Fibroblast of lung (primary cell): ENCODE measurements at places on chromosomes 16 and 17. TPM values are rescaled to one million over a fixed set of nuclear protein-coding genes. Genes with fewer than 3 reads are reported as not detected.

- H3K4me1 ChIP-seq = no peaks in the 10 kb centered on the region
- no peak overlapping the region for H3K27ac ChIP-seq
- DNase-seq = no peak
- no peak overlapping the region for H3K4me3 ChIP-seq
Observed at GRCh38 chr16:24262816-24263215, 6.7 kb downstream of the CACNG3 start.

DNA sequence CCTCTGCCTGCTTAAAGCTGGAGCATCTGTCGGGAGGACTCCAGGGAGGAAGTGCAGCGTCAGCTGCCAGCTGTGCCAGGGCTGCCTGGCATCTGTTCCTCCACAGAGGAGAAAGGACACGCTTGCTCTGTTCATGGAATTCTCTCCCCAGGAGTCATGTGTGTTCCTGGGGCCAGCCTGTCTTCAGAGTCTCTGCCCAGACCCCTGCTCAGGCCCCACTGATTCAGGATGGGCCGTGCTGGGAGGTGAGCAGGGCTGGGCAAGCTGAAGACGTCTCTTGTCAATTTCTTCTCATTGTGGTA, 24.2 kb downstream of the CRISPLD2 start:
- no peaks in the 10 kb centered on the region for H3K27me3 ChIP-seq
- H3K4me1 ChIP-seq = peaks cover 14% of the 10 kb centered on the region
- no peak for DNase-seq
- peaks cover 4% of the 10 kb centered on the region for H3K36me3 ChIP-seq
- H3K4me3 ChIP-seq = no peak overlapping the region

GRCh38 chr16:16003719-16004313, 54.4 kb downstream of the ABCC1 start:
- H3K4me3 ChIP-seq = no peak overlapping the region
- H3K27me3 ChIP-seq = no peaks in the 10 kb centered on the region
- H3K36me3 ChIP-seq = peaks cover 3% of the 10 kb centered on the region

GRCh38 chr17:13410874-13411273, 190.9 kb downstream of the HS3ST3A1 start:
- H3K4me1 ChIP-seq = peaks cover 9% of the 10 kb centered on the region
- DNase-seq = peak; percentile 75
- H3K36me3 ChIP-seq = no peaks in the 10 kb centered on the region
- no peak overlapping the region for H3K4me3 ChIP-seq

DNA sequence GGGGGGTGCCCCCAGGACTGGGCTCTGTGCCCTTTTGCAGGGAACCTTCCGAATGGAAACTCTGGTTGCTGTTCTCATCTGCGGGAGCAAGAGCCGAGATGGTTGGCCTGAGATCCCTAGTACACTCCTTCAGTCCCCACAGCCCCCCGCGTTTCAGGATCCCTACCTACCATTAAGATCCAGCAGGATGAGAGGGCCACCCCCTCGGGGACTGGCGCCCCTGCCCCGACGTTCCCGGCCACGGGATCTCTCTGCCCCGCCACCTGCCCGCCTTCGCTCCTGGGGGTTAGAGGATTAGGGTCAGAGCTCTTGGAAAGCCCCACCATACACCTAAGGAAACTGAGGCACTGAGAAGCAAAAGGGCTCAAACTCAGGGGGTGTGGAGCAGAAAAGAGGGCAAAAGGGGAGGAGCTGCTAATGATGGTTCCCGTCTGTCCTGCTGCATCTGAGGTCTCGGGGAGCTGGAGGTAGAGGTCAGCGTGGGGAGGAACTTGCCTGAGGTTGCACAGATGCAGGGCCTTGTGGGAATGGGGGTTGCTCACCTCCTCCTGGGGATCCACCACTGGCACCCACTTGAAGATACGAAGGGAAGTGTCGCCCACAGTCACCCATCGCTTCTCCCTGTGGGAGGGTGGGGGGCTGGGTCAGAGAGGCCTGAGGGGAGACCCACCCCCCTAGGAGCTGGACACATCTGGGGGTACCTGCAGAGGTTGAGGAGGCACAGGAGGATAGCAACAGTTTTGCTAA, 1.0 kb downstream of the BCL7C start:
- no peak overlapping the region for H3K27ac ChIP-seq
- no peaks in the 10 kb centered on the region for H3K27me3 ChIP-seq
- H3K4me1 ChIP-seq = peaks cover 24% of the 10 kb centered on the region
- peak overlapping the region; percentile 90 for H3K4me3 ChIP-seq

Gene JPH3
- not detected in 2 replicates for total RNA-seq

GRCh38 chr16:966035-966434, 4.7 kb downstream of the LMF1 start:
- no peak for DNase-seq
- H3K27ac ChIP-seq = no peak overlapping the region
- peaks cover 2% of the 10 kb centered on the region for H3K4me1 ChIP-seq
- no peak overlapping the region for H3K4me3 ChIP-seq
- H3K36me3 ChIP-seq = no peaks in the 10 kb centered on the region
- H3K27me3 ChIP-seq = no peaks in the 10 kb centered on the region

GRCh38 chr17:57880086-57880456, 30.2 kb upstream of the MRPS23 start:
- H3K4me1 ChIP-seq = peaks cover 46% of the 10 kb centered on the region
- H3K36me3 ChIP-seq = peaks cover 14% of the 10 kb centered on the region
- no peak for DNase-seq
- peak overlapping the region; percentile 78 for H3K27ac ChIP-seq
- no peaks in the 10 kb centered on the region for H3K27me3 ChIP-seq

- H3K27ac ChIP-seq = no peak overlapping the region
- no peak overlapping the region for H3K4me3 ChIP-seq
- H3K4me1 ChIP-seq = no peaks in the 10 kb centered on the region
Observed at GRCh38 chr16:89024546-89025060, 47.6 kb upstream of the CBFA2T3 start.

Gene LITAF
- total RNA-seq = 70.9 and 79.6 TPM in 2 replicates

DNA sequence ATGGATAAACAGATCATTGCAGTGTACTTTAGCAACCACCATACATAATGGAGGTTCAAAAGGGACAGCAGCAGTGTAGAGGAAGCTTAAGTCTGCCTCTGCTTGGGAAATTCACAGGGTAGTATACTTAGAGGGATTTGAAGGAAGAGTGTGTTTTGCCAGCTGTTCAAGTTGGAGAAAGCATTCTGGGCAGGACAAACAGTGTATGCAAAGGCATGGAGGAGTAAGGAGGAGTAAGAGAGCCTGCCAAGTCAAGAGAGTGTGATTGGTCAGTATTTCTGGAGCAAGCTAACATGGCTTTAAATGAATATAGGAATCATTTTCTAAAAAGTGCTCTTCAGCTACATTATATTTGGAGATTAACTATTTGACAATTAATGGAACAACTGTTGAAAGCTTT, 22.9 kb upstream of the PHAF1 start:
- no peaks in the 10 kb centered on the region for H3K36me3 ChIP-seq
- H3K4me3 ChIP-seq = no peak overlapping the region
- H3K27ac ChIP-seq = no peak overlapping the region
- no peaks in the 10 kb centered on the region for H3K27me3 ChIP-seq
- DNase-seq = peak; percentile 21

- H3K27me3 ChIP-seq = no peaks in the 10 kb centered on the region
- no peak overlapping the region for H3K27ac ChIP-seq
- H3K36me3 ChIP-seq = no peaks in the 10 kb centered on the region
- no peak overlapping the region for H3K4me3 ChIP-seq
- no peak for DNase-seq
- H3K4me1 ChIP-seq = no peaks in the 10 kb centered on the region
Observed at GRCh38 chr16:79379095-79379494, 221.4 kb downstream of the MAF start.

DNA sequence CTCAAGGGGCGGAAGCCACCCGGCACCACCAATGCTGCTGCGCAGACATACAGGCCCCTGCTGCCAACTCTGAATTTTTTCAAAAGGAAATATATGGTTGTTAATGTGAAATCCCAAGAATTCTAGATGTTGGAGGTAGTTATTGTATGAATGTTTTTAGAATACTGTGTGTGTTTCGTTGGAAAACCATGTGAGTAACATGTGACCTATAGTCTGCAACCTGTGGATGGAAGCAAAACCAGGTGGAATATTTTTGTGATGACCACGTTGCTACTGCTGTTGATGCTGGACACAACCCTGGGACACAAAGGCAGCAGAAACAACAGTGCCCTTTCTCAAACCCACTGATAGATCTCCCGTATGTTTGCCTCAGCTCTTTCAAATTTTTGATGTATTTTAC, 376.3 kb upstream of the SALL1 start:
- H3K27ac ChIP-seq = no peak overlapping the region
- DNase-seq = no peak
- no peaks in the 10 kb centered on the region for H3K36me3 ChIP-seq
- no peaks in the 10 kb centered on the region for H3K4me1 ChIP-seq
- H3K27me3 ChIP-seq = no peaks in the 10 kb centered on the region
